ENCODE measurements at places on chromosomes 11 and 22.

DNA sequence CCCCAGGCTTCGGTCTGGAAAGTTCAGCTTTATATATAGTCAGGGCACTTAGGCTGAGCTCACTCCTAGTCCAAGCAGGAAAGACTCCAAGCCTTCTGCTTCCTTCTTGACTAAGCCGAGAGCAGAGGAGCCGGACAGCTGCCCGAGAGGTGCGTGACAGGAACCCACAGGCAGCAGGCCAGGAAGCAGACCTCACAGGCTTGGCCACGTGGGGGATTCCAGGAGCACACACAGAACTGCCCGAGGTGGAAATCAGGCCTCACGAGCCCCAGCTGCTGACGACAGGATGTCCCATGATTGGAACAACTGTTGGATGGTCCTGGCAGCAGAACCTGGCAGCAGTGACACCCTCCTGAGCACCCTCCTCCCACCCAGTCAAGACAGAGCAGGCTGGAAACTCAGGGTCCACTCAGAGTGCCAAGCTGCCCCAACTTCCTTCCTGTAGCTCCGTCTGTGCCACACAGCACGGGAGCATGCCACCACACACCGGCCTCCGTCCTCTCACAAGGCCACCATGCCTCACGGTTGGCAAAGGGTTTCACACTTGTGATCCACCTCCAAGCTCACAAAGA lies 5.4 kb downstream of the PLA2G6 start:
- peak; percentile 80 for DNase-seq

GRCh38 chr11:116118138-116118470 lies 613.9 kb upstream of the CADM1 start:
- no peak for DNase-seq

- no peak for DNase-seq
These were observed 11.7 kb upstream of the FLRT1 start for GRCh38 chr11:64023712-64024710.

DNA sequence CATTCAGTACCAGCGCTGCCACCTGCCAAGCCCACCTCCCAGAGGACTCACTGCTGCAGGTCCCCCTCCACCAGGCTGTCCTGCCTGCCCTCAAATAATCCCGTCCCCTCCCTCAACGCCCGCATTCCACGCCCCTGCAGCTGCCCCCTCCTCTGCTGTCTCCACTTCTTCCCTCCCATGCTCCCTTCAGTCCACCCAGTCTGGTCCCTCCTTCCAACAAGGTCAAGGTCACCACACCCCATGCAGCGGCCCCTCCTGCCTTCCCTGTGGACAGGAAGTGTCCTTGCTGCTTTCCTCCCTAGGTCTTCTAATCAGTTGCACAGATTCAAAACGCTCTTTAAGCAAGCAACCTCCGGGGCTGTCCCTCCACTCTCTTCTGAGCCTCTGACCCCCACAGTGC lies 12.1 kb downstream of the MACROD1 start:
- no peak for DNase-seq

- no peak for DNase-seq
These were observed 256.3 kb downstream of the BRD1 start for GRCh38 chr22:49571326-49571725.
